ENCODE measurements at places on chromosomes 7 and 10. TPM values are rescaled to one million over a fixed set of nuclear protein-coding genes. Genes with fewer than 3 reads are reported as not detected.

UCN3 gene
- total RNA-seq = not detected

DNA sequence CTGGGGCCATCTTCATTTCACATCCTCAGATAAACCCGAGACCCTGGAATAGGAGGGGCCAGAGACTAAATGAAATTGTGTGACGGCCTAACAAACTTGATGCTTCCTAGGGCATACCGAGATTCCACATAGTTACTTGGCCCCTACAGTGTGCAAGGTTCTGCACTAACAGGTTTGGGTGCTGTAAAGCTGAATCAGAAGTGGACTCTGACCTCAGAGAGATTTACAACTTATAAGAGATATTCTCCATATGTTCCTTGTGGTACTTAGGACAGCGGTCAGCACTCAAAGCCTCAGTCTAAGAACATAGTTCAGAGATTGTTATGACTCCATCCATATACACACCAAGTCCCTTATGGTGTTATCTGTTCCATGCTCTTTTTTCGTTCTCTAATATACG, 55.1 kb upstream of the FHIP2A start:
- ATAC-seq = peak; percentile 37

PLAC9 gene
- 5.0 TPM for total RNA-seq

DNA sequence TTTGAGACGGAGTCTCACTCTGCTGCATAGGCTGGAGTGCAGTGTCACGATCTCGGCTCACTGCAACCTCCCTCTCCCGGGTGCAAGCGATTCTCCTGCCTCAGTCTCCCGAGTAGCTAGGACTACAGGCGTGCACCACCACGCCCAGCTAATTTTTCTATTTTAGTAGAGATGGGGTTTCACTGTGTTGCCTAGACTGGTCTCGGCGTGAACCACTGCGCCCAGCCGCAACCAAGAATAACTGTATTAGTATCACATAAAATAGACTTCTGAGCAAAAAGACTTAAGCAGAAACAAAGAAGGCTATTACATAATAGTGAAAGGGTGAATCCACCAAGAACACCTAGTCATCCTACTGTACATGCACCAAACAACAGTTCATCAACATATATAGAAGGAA, 67.6 kb upstream of the TFEC start:
- no peak for ATAC-seq

GRCh38 chr7:17716816-17717215, 223.5 kb downstream of the SNX13 start:
- no peak for ATAC-seq

DNA sequence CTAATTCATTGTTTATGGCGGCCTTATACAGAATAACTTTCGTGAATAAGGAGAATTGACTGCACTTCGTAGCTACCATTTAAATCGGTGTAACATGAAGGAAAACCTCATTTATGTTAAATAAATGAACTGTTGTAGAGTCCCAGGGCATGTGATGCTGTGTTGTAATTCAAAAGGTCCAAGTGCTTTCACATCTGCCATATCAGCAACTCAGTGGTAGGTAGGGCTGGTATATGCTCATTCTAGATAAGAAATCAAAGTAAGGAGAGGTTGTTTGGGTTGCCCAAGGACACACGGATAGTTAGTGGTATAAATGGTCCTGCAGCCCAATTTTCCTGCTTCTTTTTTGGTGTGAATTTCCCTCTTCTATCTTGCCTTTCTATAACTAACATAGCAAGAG, 15.8 kb downstream of the BBS9 start:
- no peak for ATAC-seq

DNA sequence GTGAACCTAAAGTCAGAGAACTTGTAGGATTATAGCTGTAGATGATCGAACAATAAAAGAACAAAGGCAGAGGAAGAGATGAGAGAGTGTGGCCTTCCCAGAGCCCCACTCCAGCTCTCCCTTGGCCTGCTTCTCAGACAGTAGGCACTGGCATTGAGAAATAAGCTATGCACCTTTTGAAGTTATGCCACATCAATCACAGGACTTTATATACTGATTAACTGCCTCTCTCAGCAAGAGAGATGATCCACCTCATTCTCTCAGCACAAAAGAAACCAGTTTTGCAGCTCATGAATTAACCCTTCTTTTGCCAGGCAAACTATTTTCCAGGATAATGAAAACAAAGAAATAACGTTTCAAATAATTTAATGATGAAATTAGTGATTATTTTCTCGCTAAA, 22.0 kb upstream of the CTTNBP2 start:
- peak; percentile 87 for ATAC-seq

ANKRD30A gene
- total RNA-seq = not detected

DNA sequence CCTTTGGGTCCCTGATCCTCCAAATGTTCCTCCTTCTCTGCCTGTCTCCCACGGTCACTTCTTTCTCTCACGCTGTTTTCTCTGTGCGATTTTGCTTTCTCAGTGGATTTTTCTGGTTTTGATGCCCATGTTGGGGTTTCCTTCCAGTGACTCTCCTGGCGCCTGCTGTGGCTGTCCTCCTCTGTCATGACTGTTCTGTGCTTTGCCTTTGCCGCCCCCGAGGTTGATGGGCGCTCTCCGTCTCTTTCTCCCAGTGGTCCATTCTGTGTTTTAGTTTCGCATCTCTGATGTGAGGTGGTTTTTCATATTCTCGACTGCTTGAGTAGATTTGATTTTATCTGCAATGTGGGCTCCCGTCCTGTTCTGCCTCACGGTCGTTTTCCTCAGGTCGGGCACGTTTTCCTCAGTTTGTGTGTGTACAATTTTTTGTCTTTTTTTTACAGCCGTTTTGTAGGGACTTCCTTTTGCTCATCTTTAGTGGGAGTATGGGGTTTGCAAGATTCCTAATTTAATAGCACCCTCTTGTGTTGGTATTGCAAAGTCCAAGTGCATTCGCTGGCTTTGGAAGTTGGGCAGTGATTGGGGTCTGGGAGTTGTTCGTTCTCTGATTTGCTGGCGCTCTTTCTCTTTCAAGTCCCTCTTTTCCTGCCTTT, 100.0 kb downstream of the INPP5A start:
- no peak for ATAC-seq

PRLHR gene
- not detected for total RNA-seq

DNA sequence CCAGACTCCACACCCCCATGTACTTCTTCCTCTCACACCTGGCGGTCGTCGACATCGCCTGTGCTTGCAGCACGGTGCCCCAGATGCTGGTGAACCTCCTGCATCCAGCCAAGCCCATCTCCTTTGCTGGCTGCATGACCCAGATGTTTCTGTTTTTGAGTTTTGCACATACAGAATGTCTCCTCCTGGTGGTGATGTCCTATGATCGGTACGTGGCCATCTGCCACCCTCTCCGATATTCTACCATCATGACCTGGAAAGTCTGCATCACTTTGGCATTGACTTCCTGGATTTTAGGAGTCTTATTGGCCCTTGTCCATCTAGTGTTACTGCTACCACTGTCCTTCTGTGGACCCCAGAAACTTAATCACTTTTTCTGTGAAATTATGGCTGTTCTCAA, 4.8 kb downstream of the OR2A25 start:
- ATAC-seq = no peak

- no peak for ATAC-seq
These were observed 72.9 kb upstream of the ARMC3 start for GRCh38 chr10:22854935-22855421.

DNA sequence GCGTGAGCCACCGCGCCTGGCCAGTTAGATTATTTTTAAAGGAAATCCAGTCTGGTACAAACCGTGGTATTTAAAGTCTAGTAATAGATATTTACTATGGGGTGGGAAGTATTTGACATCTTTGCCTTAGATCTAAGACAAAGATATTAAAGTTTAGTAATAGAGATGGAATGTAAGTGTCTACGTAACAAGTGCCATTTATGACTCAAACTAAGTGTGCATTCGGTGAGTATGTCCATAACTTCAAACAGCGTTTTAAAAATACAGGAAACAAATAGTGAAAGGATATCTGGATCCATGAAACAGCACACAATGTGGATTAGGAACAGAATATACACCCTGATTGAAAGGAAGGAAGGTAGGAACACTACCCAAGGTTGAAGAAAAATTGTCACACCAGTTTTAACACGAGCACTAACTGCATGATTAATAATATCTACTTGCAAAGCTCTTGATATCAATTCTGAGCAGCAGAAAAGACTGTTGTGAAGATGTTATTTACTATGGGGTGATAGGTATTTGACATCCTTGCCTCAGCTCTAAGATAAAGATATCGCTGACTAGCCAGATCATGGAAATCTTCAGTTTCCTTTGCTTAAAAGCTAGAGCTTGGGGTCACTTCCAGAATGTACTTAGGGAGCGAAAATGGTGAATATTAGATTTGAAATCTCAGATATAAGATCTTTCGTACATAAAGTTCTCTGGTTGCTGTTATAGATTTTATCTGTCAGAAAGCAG, 48.7 kb downstream of the EPC1 start:
- no peak for ATAC-seq

DNA sequence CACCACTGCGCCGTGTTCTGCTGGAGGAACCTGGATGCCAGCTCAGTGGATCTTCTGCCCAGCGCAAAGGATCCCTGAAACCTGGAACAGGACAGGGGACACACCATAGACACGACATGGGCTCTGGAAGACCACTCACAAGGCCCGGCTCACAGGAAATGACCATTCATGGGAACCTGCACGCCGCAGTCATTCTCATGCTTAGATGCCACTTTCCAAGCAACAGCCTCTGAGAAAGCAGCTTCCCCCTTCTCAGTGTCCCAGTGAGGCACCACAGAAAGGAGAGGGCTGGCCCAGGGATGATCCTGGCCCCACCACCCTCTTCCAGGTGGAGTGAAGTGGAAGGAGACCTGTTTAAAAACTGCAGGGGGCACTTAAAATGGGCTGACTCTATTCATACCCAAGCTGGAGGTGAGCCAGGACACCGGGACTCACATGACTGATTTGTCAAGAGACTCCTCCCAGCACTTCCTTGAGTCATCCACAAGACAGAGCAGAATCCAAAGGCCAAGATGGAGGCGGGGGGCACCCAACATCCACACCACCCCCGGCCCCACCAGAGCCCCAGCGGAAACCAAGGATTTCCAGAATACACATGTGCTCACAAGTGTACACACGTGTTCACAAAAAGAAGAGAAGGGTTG, 11.2 kb downstream of the CTBP2 start:
- ATAC-seq = peak; percentile 50
